Frontal cortex (tissue), 4 donors: ENCODE measurements at places on chromosomes 5 and 9.
A peak's percentile ranks its signal among the peaks of the same experiment; 100 is the strongest.

GRCh38 chr5:114223866-114224265 is 138.0 kb upstream of the KCNN2 start:
- DNase-seq, result no peak

GRCh38 chr5:80935811-80936385 is 24.3 kb upstream of the RASGRF2 start:
- no peak for DNase-seq

DNA sequence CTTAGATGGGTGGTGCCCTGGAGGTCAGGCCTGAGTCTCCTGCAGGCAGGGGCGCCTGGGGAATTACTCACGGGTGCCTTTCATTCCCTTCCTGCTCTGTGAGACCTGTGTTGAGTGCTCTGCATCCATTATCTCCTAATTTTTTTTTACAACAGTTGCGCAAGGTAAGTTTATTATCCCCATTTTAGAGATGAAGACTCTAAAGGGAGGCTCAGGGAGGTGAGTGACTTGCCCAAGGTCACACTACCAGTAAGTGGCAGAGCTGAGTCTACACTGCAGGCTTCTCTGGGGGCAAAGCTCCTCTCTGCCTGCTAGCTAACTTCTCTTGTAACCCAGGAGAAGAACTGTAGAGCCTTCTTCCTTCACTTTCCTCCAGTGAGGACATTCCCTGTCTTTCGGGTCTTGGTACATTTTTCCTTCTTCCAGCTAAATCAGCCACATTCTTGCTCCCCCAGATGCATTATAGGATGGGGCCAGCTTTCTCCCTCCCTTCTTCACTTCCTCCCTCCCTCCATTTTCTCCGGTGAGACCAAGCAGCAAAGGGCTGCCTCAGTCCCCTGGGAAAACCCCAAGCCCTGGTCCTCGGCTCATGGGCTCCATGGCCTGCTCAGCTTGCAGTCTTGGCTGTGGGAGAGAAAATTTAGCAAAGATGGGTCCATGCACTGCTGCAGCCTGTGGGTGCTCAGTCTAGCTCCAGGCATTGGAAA is 1.8 kb downstream of the PRR7 start:
- DNase-seq, result no peak

DNA sequence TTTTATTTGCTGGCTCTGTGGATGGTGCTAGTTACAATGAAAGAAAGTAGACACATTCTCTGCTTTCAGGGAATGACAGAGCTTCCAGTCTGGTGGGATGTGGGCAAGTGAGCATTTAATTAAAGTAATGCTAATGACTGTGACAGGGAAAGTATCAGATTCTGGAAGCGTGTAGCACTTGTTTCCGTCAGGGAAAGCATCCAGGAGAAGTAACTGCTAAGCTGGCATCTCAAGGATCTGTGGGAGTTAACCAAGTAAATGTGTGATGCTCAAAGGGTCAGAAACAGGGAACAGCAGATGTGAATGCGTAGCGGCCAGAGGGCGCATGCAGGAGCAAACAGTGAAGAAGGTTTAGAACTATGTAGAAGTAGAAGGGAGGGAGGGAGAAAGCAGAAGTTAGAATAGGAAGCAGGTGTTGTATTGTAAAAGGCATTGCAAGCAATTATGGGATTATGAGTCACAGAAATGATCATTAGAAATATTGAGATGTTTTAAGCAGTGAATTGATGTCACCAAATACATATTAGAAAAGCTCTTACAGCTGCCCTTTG is 12.2 kb downstream of the KLHL9 start:
- DNase-seq, result no peak

DNA sequence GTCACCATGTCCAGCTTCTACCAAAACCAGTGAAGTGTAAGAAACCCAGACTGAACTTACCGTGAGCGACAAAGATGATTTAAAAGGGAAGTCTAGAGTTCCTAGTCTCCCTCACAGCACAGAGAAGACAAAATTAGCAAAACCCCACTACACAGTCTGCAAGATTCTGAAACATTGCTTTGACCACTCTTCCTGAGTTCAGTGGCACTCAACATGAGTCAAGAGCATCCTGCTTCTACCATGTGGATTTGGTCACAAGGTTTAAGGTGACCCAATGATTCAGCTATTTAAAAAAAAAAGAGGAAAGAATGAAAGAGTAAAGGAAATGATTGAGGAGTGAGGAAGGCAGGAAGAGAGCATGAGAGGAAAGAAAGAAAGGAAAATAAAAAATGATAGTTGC is 19.8 kb downstream of the IL7R start:
- DNase-seq, result no peak

DNA sequence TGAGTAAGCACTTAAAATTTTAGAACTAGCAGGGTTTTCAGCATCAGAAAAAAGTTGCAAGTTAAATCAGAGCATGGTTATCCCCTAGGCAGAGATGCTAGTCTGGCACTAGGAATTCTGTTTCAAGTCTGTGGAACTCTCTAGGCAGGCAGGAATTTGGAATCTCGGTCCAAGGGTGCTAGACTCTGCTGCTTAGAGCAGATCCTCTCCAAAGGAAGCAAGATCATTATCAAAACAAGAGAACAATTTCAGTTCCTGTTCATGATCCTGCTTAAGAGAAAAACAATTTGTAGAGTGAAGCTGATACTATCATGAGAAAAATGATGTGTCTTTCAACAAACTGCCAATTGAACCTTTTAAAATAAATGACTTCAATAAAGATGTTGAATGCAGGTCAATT is 420.7 kb downstream of the KIF4B start:
- no peak for DNase-seq

DNA sequence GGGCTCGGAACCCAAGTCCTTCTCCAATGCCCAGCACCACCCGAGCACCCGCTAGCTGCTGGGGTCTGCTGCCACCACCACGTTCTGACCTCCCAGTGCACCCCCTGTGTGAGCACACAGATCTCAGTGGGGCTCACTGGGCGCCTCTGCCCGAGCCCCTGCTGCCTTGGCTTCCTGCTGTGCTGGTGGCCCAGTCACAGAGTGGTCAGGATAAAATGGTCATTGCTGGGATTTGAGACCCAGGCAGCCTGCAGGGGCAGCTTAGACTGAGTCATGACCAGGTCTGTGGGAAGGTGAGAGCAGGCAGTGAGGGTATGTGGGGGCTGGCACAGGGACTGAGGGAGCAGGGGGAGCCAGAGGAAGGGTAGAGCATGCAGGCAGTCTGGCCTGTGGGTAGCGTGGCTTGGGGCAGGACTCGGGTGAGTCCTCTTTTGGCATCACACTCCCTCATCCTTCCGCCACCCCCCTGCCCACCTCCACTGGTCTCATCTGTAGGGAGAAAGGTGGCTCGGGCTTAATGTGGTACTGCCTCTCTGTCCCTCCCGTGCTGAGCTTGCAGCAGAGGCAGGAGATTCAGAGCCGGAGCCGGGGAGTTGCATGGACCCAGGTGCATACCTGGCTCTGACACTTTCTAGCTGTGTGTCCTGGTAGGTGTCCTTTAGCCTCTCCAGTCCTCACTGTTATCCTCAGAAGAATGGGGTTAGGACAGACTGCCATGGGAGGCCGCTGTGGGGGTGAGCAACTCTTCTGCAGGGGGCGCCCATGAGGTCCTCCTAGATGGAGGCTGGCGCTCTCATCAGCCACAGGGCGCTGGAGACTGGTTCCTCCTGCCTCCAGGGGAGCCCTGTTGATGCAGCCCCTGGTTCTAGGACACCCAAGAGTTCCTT is 32.1 kb downstream of the USP20 start:
- no peak for DNase-seq

GRCh38 chr5:88881571-88881971 is 1.4 kb downstream of the MEF2C start:
- no peak for DNase-seq

GRCh38 chr5:175472378-175472777 is 6.0 kb upstream of the SFXN1 start:
- no peak for DNase-seq

- no peak for DNase-seq
These were observed 122.6 kb downstream of the SAXO1 start for GRCh38 chr9:18910435-18910834.

- no peak for DNase-seq
These were observed 138.3 kb downstream of the BASP1 start for GRCh38 chr5:17355586-17356346.

- no peak for DNase-seq
These were observed 205.0 kb downstream of the CRB2 start for GRCh38 chr9:123561046-123561445.

- DNase-seq, result no peak
These were observed 7.1 kb upstream of the TEX48 start for GRCh38 chr9:114688909-114689610.

DNA sequence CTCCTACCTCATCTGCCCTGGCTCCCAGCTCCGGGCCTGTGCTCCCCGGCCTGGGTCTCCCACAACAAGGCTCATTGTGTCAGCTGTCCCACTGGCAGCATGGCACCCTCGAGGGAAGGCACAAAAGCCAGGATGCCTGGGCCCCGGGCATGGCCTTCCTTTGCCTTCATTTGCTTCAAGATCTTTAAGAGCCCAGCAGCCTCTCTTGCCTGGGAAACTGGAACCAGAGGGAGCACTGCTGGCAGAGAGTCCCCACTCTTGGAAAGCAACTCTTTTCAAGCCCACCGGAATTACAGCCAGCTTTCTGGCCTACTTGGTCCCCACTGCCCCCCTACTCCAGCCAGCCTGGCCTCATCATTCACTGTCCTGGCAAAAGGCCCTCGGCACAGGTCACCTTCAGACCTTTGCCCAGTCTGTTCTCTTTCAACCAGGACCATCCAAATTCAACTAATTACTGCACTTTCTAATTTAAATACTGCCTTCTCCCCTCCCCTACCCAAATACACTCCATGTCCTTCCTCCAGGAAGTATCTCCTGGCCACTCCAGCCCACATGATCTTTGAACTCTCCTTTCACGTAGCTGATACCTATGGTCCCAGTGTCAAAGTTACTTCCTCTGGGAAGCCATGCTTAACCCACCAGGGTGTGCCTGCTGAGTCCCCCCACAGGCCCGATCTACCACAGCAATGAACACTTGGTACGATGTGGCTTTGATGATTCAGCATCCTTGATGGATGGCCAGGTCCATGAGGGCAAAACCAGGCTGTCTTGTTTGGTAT is 8.9 kb downstream of the ZER1 start:
- no peak for DNase-seq

DNA sequence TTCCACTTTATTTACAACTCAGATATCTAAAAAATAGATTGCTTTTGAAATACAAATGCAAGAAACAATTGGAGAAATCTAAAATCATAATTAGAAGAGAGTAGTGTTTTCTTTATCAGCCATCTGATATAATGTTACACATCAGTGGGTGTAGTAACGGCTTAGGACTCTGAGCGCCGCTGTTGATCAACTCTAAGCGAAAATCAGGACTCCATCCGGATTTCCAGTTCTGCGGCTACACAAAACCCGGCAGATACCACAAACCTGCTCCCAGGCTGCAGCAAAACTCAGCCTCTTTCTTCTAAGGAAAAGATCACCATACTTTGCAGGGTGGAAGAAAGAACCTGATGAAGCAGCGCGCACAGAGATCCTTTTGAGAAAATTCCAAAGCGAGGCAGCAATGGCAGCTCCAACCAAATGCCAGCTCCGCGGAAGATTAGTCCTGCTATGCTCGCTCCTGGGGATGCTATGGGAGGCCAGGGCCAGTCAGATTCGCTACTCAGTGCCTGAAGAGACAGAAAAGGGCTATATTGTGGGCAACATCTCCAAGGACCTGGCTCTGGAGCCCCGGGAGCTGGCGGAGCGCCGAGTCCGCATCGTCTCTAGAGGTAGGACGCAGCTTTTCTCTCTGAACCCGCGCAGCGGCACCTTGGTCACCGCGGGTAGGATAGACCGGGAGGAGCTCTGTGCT is at the start of gene PCDHGA9:
Gene PCDHGA9 (plus strand): TSS at position 226 of the 691 bp plus-strand sequence. CDS start 175 bp downstream, at position 401.
- no peak for DNase-seq

GRCh38 chr5:83157163-83157562 is 79.8 kb downstream of the XRCC4 start:
- DNase-seq, result no peak

DNA sequence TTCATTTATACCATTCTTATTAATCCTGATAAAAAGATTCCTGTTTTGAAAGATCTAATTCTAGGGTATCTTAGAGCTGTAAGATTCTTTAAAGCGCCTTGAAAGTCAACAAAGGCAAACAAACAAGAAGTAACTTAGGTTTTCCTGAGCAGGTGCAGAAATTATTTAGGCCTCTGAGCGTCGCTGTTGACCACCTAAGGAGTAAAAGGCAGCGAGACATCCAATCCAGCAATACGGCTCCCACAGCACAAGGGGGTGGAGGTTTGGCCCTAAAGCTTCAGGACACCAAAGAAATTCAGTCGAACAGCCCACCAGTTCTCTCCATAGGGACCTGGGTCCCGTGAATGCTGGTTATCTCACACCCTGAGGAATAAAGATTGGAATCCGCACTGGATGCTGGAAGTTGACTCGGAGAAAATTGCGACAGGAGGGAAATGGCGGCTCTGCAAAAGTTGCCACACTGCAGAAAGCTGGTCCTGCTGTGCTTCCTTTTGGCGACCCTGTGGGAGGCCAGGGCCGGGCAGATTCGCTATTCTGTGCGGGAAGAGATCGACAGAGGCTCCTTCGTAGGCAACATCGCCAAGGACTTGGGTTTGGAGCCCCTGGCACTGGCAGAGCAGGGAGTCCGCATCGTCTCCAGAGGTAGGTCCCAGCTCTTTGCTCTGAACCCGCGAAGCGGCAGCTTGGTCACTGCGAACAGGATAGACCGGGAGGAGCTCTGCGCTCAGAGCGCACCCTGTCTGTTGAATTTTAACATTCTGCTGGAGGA is at the start of gene PCDHGA2:
Gene PCDHGA2 (plus strand): TSS at position 223 of the 769 bp plus-strand sequence.
- no peak for DNase-seq

DNA sequence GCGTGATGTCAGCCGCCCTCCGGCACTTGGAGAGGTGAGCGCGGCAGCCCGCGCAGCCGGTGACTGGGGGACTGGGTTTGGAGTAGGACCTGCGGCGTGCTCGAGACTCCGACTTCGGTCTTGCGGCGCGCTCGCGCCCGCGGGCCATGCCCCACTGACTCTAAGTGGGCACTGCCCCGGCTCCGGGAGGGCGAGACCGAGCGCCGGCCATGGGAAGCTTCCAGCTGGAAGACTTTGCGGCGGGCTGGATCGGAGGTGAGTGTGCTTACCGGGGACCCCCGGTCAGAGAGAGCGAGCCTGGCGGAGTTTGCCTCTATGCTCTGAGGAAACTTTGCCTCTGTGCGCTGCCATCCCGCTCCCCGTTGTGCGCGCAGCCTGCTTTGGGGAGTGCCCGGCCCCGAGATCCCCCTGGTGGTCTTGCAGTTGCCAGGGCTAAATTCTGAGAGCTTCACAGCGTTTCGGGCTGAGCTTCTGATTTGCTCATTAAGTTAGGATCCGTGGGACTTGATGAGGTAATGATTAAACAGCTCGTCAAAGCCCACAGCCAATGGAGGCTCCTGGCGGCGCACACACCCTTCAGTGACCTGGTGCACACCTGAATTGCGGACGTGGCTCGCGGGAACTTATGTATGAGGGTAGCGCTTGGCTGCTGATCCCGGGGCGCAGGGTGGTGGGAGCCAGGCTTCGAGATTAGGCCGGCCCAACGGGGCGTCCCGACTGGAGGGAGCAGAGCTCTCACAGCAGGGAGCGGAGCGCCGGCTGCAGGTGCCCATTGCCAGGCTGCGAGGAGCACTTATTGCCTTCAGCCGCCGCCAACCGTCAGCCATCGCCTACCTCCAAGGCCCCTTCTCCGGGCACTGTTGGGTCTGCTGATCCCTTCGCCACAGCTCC is at the start of gene SLC25A48:
Gene SLC25A48 (plus strand): TSS at position 25 of the 891 bp plus-strand sequence. CDS start 185 bp downstream, at position 210.
- peak; percentile 67 for DNase-seq

- peak; percentile 5 for DNase-seq
These were observed 142.1 kb upstream of the DHFR start for GRCh38 chr5:80796846-80797245.
